ENCODE measurements at places on chromosomes 6 and 20. TPM values are rescaled to one million over a fixed set of nuclear protein-coding genes. Genes with fewer than 3 reads are reported as not detected.

- DNase-seq, result no peak
- H3K27ac ChIP-seq, result no peak overlapping the region
- H3K4me1 ChIP-seq, result peaks cover under 1% of the 10 kb centered on the region
- peaks cover 5% of the 10 kb centered on the region for H3K27me3 ChIP-seq
- no peak overlapping the region for H3K4me3 ChIP-seq
These were observed 86.8 kb upstream of the AFDN start for GRCh38 chr6:167739721-167740475.

DNA sequence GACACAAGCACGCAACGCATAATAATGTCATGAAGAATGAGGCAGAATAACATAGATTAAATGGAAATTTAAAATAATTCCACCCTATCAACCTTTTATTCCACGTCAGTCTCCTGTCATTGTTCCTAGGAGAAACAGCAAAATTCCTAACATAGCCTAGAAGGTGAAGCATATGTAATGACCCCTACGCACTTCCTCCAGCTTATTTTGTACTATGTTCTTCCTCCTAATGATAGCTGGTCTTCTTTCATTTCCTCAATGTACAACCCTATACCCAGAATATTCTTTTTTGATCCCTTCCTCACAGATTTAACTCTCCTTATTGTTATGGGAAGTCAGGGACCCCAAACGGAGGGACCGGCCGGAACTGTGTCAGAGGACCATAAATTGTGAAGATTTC is 122.0 kb upstream of the CARMIL1 start:
- H3K27me3 ChIP-seq, result peaks cover 1% of the 10 kb centered on the region
- H3K27ac ChIP-seq, result no peak overlapping the region
- no peak overlapping the region for H3K4me3 ChIP-seq

GRCh38 chr6:105359419-105360370 is 43.2 kb downstream of the PREP start:
- DNase-seq, result no peak
- peaks cover 39% of the 10 kb centered on the region for H3K36me3 ChIP-seq
- H3K27me3 ChIP-seq, result no peaks in the 10 kb centered on the region
- peak overlapping the region; percentile 77 for H3K27ac ChIP-seq
- no peak overlapping the region for H3K4me3 ChIP-seq

- H3K4me3 ChIP-seq, result no peak overlapping the region
- no peaks in the 10 kb centered on the region for H3K4me1 ChIP-seq
- no peak for DNase-seq
- H3K27ac ChIP-seq, result no peak overlapping the region
- H3K27me3 ChIP-seq, result no peaks in the 10 kb centered on the region
These were observed 105.0 kb downstream of the PTPRK start for GRCh38 chr6:128415387-128415786.

DNA sequence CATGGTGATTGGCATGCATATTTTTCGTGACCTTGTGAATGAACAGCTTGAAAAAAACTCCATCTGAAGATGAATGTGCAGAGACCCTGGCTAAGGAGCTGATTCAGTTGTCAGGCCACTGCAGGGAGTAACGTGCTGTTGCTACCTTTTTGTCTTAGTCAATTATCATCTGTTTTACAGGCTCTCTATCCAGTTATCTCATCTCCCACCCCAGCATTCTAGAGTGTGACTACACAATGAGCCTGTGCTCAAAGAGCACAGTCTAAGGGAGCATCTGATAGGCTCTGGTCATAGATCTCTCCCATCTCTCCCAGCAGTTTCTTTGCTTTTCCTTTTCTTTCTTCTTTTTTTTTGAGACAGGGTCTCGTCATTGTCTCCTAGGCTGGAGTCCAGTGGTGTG is 45.5 kb downstream of the NDRG3 start:
- DNase-seq, result no peak
- H3K4me3 ChIP-seq, result no peak overlapping the region
- no peaks in the 10 kb centered on the region for H3K4me1 ChIP-seq
- peaks cover 8% of the 10 kb centered on the region for H3K36me3 ChIP-seq
- no peaks in the 10 kb centered on the region for H3K27me3 ChIP-seq
- H3K27ac ChIP-seq, result peak overlapping the region; percentile 1

- no peak for DNase-seq
- peaks cover 11% of the 10 kb centered on the region for H3K4me1 ChIP-seq
- no peaks in the 10 kb centered on the region for H3K36me3 ChIP-seq
- H3K27ac ChIP-seq, result no peak overlapping the region
These were observed 9.8 kb upstream of the AMD1 start for GRCh38 chr6:110864824-110865223.

DNA sequence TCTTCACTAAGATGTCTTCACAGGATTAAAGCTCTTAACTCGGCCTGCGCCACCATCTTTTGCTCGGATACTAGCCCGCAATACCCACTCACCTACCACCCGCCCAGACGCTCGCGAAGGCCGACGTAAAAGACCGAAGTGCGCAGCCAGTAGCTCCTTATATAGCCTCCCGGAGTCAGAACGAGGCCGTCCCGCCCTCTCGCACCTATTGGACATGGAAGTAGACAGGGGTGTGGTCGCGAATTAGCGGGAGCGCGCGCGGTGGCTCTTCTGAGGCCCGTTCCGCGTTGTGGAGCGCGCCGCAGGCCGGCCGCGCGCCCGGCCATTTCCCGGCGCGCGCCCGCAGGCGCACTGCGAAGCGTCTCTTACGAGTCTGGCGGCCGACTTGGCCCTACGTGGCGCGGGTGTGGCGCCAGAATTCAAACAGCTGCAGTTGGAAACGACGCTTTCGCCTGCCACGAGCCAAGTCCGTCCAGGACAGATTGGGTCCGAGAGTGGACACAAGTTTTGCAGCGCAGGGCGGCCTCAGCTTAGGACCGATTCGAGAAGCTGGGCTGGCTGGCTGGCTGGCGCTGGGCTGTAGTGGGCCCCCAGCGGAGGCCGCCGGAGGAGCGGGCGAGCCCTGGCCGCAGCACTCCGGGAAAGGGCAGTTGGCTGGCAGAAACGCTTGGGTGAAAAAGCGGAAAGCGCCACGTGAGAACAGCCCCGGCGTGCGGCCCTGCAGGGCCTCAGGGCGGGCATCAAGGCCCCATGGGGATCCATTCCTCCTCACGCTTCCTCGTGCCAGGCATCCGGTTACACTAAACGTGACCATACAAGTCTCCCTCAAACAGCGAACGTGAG is 36.1 kb upstream of the SYNCRIP start:
- peak overlapping the region; percentile 98 for H3K4me3 ChIP-seq
- peaks cover 1% of the 10 kb centered on the region for H3K27me3 ChIP-seq
- DNase-seq, result peak; percentile 99
- H3K4me1 ChIP-seq, result peaks cover 39% of the 10 kb centered on the region
- peak overlapping the region; percentile 99 for H3K27ac ChIP-seq

DNA sequence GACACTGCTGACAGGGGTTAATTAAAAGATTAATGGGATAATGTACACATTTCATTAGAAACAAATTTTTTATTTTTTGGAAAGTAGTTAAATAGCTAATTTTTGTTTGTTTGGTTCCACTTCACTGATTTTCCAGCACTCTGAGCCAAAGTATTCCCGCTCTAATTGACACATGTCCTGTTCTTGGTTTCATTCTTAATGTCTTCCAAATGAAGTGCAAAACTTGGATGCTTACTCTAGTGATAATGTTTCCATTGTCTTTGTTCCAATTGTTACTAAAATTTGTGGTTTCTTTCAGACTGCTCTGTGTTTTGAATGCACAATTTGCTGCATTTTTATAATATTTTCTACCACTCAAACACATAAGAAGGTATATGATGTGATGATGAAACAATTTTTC is 794.3 kb downstream of the PHF3 start:
- DNase-seq, result no peak
- no peak overlapping the region for H3K4me3 ChIP-seq
- H3K27ac ChIP-seq, result no peak overlapping the region

GRCh38 chr6:89887452-89888137 is 6.7 kb upstream of the GJA10 start:
- H3K27ac ChIP-seq, result no peak overlapping the region
- DNase-seq, result no peak
- peaks cover 27% of the 10 kb centered on the region for H3K27me3 ChIP-seq
- no peaks in the 10 kb centered on the region for H3K36me3 ChIP-seq

GRCh38 chr20:11502061-11502460 is 415.6 kb upstream of the BTBD3 start:
- peaks cover 2% of the 10 kb centered on the region for H3K4me1 ChIP-seq
- no peak for DNase-seq
- H3K27me3 ChIP-seq, result no peaks in the 10 kb centered on the region

- DNase-seq, result no peak
- H3K36me3 ChIP-seq, result no peaks in the 10 kb centered on the region
- H3K4me1 ChIP-seq, result peaks cover 28% of the 10 kb centered on the region
- peaks cover 4% of the 10 kb centered on the region for H3K27me3 ChIP-seq
- no peak overlapping the region for H3K4me3 ChIP-seq
- no peak overlapping the region for H3K27ac ChIP-seq
These were observed 208.5 kb upstream of the SULF2 start for GRCh38 chr20:47993817-47994216.

The SLC22A2 gene
- total RNA-seq, result not detected

The SNX21 gene
- total RNA-seq, result 17.3 TPM

The AVP gene
- total RNA-seq, result not detected

The TMEM74B gene
- total RNA-seq, result 1.1 TPM

The C6orf15 gene
- total RNA-seq, result not detected

The PRDM13 gene
- total RNA-seq, result not detected

The OLIG3 gene
- 0.27 TPM for total RNA-seq

The E2F3 gene
- 24.2 TPM for total RNA-seq

Data from mesothelial cell of epicardium (in vitro differentiated cells).